ENCODE measurements at places on chromosomes 3 and 15.
A peak's percentile ranks its signal among the peaks of the same experiment; 100 is the strongest.

- DNase-seq: no peak
Measured at GRCh38 chr15:70017801-70018200, 79.9 kb downstream of the TLE3 start.

DNA sequence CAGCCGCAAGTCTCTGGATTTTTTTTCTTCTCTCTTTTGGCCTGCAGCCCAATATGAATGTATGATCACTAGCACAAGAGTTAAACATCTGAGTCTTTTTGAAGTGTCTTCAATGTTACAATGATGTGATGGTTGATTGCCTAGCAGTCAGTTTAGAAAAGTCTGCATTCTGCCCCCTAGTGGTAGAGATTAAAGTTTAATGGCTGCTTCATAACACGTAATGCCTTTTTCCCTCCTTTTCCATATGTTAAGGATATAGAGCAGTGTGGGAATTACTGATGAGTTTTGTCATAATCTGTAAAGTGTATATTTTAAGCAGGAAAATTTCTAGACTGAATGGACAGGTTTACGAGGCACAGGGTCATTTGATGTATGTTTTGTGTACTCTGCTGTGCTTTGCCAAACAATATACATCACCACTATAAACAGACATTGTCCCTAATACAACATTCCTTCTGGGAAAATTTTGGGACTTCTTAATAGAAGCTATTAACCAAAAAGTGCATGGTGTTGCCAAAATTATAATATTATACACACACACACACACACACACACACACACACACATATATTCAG is 1038.5 kb upstream of the NR2F2 start:
- no peak for DNase-seq

- DNase-seq: no peak
Measured at GRCh38 chr15:47987461-47987860, 133.3 kb upstream of the SLC24A5 start.

DNA sequence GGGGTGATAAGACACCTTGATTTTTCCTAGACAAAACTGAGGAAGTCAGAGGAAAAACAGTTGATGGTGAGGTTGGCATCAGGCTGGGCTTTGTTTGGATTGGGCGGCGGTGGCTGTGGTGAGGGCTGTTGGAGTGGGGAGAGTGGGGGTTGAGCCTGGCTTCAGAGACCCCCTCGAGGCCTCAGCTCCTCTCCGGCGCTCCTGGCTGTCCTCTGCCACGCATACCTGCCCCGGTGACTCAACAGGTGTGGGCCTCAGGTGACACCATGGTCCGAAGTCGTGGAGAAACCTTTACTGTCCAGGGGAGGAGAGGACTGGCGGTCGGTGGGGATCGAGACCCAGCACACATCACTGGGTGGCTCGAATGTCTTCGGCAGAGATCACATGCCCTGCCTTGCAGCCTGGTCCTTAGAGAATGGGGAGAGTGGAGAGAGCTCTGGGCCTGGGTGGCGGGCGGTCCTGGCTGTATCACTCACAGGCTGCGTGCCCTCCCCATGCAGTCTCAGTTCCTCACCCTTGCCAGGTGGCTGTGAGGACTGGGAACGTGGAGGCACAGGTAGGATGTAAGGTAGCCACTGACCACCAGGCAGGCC is 2.6 kb downstream of the APBA2 start:
- DNase-seq: no peak

- DNase-seq: no peak
Measured at GRCh38 chr3:172216911-172217310, 177.5 kb downstream of the FNDC3B start.

DNA sequence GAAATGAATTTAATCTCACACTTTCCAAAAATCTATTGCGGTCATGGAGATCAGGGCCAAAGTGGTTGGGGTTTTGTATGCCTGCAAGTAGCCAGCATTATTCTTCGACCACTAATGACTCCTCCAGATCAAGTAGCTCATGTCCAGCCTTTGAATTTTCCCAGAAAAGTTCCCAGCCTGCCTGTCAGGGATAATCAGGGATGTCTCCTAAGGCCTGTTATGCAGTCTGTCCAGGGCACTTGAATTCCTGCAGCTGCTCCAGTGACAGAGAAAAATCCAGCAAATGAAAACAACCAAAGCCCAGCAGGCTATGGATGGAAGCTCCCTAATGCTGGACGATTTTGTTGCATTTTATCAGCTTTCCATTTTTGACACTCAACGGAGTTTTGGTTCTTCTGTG is 215.4 kb downstream of the ADAMTSL3 start:
- no peak for DNase-seq

- DNase-seq: no peak
Measured at GRCh38 chr3:18666655-18667054, 241.5 kb upstream of the SATB1 start.

- DNase-seq: no peak
Measured at GRCh38 chr3:151412989-151413388, 28.4 kb upstream of the P2RY12 start.

- no peak for DNase-seq
Measured at GRCh38 chr15:84898761-84899160, 14.3 kb downstream of the SLC28A1 start.

DNA sequence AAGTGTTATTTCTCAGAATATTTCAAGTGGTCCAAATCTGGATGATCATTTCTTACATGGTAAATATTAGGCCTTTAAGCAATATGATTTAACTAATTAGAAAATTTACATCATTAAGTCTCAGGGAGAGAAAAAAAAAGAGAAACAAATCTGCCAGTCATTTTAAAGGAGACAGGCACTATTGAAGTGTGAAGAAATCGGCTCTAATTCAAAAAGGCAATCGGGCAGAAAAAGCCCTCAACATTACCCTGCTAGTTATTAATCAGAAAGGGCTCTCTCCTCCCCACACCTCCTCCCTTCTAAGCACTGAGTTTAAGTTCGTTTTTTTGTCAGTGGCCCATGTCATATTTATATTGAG is 215.9 kb downstream of the MEIS2 start:
- DNase-seq: no peak

- DNase-seq: no peak
Measured at GRCh38 chr15:55742927-55743728, at the start of gene PRTG. Gene PRTG (minus strand): TSS chr15:55743152. CDS start chr15:55742931, 221 bp downstream.

- DNase-seq: no peak
Measured at GRCh38 chr3:39249453-39250115, 30.3 kb downstream of the CX3CR1 start.

GRCh38 chr3:64454179-64454578 is 228.9 kb upstream of the PRICKLE2 start:
- DNase-seq: no peak

GRCh38 chr3:20074226-20075063 is 34.2 kb downstream of the KAT2B start:
- DNase-seq: no peak

- DNase-seq: no peak
Measured at GRCh38 chr15:67072958-67073357, 7.6 kb downstream of the SMAD3 start.

DNA sequence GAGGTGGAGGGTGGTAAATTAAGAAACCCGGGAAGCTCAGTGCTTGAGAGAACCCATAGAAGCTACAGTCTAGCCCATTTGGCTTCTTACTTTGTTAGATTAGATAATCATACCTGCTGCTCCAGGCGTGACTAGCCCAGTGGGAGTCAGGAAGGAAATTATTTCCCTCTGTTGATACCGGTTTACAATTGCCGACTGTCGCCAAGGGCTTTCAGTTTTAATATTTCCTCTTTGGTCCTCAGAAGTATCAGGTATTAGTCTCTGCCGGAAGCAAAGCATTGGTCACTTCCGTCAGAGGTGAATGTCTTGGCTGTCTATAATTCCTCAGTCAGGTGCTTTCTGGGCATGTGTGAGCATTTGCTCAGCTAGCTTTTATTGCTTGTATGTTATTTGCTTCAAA is 75.2 kb downstream of the LPP start:
- DNase-seq: no peak

- no peak for DNase-seq
Measured at GRCh38 chr3:9862391-9863057, 17.5 kb downstream of the CIDEC start.

- DNase-seq: no peak
Measured at GRCh38 chr3:59374818-59375211, 325.0 kb upstream of the CFAP20DC start.

- no peak for DNase-seq
Measured at GRCh38 chr3:2870724-2871333, 239.3 kb downstream of the IL5RA start.

DNA sequence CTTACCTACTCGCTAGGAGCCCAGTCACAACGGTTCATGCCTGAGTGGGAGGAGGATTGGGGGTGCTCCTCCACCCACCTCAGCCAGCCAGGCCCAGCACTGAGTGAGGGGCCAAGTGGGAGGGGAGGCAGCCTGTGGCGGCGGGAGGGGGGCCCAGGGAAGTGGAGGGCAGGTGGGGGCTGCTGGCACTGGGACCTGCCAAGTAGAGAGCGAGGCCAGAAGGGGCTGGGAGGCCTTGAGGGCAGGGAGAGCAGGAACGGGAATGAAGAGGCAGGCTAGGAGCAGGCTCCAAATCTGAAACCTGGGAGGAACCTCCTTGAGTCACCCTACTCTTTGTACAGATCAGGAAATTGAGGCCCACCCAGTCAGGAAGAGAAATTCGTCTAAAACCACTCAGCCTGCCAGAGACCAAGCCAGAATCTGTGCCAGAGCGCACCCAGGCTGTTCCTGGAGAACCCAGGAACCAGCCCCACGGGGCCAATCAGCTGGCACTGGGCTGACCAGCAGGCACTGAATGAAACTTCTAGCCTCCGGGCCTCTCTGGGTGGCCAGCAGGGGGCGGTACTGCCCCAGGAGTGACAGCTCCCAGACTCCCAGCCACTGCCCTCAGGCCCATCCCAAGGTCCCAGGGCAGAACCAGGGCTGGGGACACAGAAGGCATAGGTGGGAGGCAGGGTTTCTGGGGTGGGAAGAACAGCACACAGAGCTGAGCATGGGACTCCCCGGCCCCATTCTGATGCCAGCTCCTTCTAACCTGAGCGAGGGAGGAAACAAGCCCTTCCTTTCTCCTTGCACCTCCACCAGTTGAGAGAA is 14.8 kb upstream of the CYP11A1 start:
- DNase-seq: peak; percentile 32

GRCh38 chr3:119676771-119677640 is at the start of gene COX17:
Gene COX17 (minus strand): TSS chr3:119677406. CDS start chr3:119677310, 96 bp downstream.
- peak; percentile 98 for DNase-seq

- no peak for DNase-seq
Measured at GRCh38 chr15:59221511-59222505, 15.2 kb downstream of the LDHAL6B start.

DNA sequence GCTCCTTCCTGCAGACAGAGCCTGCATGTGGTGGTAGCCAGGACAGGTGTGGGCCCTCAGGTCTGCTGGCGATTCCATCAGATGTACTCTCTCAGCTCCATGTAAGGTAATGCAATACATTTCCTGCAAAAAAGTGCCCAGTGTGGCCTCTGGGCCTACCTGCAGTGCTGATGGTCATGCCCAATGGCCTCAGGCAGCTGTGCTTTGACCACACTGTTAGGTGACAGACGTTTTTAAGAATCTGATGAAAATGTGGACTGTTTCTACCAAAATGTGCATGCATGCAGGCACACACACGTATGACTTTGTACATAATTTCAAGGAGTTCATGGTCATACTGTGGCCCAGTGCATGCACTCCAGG is 152.9 kb downstream of the RAB11A start:
- no peak for DNase-seq

- no peak for DNase-seq
Measured at GRCh38 chr15:65752151-65752700, 39.9 kb downstream of the DENND4A start.

- no peak for DNase-seq
Measured at GRCh38 chr3:132381348-132381944, 35.9 kb upstream of the DNAJC13 start.

- no peak for DNase-seq
Measured at GRCh38 chr15:42549032-42549491, 424 bp downstream of the HAUS2 start.

DNA sequence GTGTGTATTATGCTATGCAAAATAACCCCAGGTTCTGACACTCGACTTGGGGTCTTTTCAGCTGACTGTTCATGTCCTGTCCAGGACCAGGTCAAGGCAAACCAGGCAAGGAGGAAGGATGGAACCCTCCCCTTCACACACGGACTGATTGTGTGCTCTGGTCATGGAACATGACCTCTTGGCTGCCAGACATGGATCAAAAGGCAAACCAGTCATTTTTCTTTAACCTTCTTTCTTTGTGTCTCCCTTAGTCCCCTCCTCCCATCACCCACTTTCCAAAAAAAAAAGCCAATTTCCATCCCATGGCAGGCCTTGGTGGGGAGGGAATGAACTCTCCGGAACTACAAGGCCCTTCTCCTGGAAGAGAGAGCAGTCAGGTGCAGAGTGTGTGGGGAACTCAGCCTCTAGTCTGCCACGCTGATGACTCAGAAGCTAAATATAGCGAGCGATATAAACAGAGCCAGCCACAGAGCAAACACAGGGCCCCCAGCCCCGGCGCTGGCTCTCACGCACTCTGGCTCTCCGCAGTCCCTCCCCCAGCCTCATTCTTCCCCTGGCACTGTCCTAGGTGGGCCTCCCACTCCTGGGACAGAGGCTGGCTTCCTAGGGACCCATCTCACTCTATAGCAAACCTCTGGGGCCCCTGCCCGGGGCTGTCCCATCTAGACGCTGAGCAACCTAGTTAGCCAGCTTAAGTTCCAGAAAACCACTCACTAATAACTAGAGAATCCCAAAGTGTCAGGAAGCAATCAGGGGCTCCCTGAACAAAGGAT is 10.0 kb downstream of the BMF start:
- peak; percentile 70 for DNase-seq

- DNase-seq: no peak
Measured at GRCh38 chr3:127632035-127632820, 3.2 kb downstream of the PODXL2 start.

DNA sequence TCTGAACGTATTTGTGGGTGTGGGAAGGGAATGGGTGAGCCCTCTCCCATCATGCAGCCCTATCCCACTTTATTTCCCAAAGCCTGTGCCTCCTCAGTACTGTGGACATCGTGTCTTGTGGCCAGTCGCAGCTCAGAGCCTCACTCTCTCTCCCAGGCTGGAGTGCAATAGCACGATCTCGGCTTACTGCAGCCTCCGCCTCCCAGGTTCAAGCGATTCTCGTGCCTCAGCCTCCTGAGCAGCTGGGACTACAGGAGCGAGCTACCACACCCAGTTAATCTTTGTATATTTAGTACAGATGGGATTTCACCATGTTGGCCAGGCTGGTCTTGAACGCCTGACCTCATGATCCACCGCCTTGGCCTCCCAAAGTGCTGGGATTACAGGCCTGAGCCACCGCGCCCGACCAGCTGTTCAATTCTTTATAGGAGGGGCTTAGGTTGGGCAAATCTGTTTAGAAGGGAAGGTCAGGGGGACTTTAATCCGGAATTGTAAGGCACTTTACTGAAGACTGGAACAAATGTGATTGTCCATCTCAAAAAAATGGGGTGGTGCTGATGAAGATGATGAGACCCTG is 42.7 kb upstream of the BDH1 start:
- DNase-seq: no peak

DNA sequence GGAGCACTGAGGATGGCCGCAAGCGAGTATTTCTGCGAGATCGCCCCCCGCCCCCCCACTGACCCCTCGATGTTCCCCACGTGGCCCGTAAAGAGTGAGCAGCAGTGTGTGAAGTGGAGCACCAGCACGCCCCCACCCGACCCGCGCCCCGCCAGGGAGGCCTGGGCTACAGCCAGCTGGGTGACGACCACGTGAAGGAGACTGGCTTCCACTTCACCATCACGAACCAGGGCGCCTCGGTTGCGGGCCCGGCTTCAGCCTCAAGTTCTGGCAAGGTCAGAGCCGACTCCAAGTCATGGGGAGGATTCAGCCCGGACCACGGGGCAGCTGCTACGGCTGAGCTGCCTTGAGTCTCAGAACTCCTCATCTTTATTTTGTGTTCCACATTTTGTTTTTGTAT is 2.4 kb upstream of the RNU5B-1 start:
- DNase-seq: no peak

GRCh38 chr15:68429691-68430470 is 2.1 kb downstream of the ITGA11 start:
- DNase-seq: no peak
